ENCODE measurements at places on chromosomes 1 and 21.

GRCh38 chr1:94714552-94714951 is 105.6 kb upstream of the SLC44A3 start:
- DNase-seq: no peak

GRCh38 chr1:66365635-66366034 is 168.3 kb upstream of the SGIP1 start:
- DNase-seq: peak; percentile 38

- peak; percentile 15 for DNase-seq
Observed at GRCh38 chr21:17925899-17926298, 106.7 kb upstream of the C21orf91 start.

DNA sequence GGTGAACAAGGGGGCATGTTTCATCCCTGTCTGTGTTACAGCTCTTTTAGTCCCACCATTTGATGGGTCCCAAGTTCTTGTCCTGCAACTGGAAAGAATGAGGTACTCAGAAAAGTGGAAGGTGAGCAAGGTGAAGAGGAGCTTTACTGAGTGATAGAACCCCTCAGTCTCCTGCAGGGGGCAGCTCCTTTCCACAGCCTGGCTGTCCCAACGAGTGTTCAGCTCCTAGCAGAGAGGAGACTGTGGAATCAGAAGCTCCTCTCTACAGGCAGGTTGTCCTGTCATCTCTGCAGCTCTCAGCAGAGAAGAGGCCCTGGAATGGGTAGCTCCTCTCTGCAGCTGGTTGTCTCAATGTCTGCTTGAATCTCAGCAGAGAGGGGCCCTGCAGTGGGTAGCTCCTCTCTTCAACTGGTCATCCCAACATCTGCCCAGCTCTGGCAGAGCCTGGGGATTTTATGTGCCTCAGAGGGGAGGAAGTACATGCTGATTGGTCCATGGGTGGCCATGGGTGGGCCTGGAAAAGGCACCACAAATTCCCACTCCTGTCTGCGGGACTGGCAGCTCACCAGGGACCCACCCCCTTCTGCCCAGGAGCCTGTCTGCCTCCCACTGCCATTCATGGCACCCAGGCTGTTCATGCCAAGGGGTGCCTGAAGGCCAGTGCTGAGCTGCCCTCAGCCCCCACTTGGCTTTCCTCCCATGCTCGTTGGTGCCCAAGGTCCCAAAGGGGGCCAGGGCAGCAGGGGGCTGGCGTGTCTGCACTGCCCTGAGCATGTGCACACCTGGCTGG is 25.7 kb downstream of the LDLRAD1 start:
- no peak for DNase-seq

- DNase-seq: no peak
Observed at GRCh38 chr1:44281962-44282703, 68.9 kb downstream of the DMAP1 start.

- no peak for DNase-seq
Observed at GRCh38 chr1:232484856-232485255, 145.1 kb downstream of the SIPA1L2 start.

Measured in fibroblast of skin of back (primary cell).